ENCODE measurements at places on chromosomes 3 and 15.

DNA sequence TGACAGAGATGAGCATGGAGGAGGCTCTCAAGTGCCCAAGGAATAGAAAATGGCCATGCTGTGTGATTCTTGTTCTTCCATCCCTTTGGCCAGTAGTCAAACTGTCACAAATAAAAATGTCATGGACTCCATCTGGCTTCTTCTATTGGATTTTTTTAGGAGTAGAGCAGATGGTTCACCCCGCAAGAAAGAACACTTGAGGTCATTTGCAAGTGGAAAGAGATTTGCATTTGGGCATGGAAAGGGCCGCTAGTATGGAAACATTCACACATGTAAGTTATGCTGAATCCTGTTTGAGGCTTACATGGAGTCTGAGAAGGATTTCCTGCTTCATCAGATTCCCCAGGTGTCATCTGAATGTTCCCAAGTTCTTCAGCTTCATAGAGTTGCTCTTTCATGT lies 53.1 kb upstream of the CFAP161 start:
- DNase-seq, result no peak

DNA sequence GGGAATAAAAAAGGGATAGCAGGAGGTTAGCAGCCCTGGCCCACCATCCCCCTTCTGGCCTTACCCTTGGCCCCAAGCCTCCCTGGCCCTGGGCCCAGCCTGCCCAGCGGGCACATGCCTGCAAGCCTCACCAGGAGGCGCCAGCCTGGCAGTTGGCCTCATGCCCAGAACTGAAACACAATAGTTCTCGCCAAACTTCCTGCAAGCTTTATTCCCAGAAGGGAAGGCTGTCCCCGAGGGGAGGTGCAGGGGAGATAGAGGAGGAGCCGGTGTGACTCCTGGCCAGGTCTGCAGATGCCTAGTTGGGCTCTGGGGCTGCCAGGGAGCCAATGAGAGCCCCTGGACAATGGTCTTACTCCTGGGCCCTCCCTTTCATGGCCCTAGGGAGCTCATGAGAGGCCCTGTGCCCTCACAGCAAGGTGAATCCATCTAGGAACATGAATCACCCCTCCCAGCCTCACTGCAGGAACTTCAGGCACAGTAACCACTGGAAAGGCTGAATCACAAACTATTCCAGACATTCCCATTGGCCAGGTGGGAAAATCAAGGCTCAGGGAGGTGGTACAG lies 4.0 kb downstream of the CCDC33 start:
- no peak for DNase-seq

DNA sequence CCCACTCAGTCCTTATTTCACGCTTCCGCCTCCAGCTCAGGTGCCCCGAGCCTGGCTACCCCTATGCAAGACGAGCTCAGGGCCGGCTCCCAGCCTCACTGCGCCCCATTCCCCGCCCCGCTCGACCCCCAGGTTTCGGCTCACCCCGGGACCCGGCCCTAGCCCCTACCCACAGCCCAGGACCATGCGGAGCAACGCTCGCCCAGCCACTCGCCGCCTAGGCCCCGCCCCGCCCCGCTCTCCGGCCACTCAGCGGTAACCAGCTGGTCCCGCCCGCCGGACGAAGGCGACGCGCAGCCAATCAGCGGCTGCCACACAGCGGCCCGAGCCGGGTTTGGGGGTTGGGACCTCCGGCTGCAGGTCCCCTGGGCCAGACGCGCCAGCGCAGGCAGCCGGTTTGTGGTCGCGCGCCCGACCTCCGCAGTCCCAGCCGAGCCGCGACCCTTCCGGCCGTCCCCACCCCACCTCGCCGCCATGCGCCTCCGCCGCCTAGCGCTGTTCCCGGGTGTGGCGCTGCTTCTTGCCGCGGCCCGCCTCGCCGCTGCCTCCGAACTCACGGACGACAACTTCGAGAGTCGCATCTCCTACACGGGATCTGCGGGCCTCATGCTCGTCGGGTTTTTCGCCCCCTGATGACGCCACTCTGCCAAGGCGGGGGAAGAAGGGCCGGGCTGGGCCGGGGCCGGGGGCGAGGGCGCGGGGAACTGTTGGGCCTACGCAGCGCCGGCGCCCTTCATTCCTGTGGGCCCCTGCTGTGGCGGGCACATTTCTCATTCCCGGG lies at the start of gene CATSPER2:
Gene CATSPER2, minus strand, starts transcription at position 196 of the 781 bp plus-strand sequence. CDS start 783 bp downstream, outside the sequence.
- no peak for DNase-seq

- DNase-seq, result no peak
Observed at GRCh38 chr3:159861369-159861987, 127.2 kb upstream of the IL12A start.

DNA sequence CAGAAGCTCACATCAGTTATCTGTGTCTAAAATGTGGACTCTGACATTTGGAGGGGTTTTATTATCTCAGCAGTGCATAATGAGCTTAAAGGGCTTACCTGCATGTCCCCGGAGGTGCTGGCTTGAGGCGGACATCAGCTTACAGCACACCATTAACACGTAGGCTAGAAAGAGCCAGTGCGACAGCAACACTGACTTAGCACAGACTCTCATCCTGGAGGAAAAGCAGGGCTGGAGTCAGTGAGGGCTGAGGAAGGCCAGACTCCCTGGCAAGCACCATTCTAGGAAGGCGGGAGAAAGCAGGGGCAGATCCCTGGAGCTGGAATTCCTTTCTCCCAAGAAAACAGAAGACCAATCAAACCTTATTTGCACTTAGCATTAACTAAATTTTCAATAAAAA lies 51.7 kb downstream of the TAFA4 start:
- no peak for DNase-seq

- no peak for DNase-seq
Observed at GRCh38 chr3:25960776-25961175, 170.9 kb downstream of the OXSM start.

DNA sequence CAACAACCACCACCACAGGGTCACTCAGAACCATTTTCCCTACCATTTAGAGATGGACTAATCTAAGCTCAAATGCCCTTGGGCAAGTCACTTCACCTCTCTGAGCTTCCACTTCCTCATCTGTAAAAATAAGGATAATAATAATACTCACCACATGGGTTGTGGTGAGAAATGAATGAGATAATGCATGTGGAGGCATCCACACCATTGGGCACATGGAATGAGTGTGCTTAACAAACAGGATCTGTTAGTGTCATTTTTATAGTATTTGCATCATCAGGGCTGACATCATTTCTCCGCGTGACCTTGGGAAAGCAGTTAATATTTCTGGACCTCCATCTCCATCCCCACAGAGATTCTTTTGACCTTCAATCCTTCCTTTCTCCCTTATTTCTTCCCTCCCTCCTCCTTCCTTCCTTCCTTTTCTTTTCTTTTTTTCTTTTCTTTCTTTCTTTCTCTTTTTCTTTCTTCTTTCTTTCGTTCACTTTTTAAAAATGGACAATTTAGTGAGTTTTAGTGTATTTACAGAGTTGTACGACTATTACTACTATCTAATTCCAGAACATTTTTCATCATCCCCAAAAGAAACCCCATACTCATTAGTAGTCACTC lies 7.7 kb upstream of the RFT1 start:
- DNase-seq, result no peak

- no peak for DNase-seq
Observed at GRCh38 chr3:133037436-133037835, 755 bp upstream of the TMEM108 start.

DNA sequence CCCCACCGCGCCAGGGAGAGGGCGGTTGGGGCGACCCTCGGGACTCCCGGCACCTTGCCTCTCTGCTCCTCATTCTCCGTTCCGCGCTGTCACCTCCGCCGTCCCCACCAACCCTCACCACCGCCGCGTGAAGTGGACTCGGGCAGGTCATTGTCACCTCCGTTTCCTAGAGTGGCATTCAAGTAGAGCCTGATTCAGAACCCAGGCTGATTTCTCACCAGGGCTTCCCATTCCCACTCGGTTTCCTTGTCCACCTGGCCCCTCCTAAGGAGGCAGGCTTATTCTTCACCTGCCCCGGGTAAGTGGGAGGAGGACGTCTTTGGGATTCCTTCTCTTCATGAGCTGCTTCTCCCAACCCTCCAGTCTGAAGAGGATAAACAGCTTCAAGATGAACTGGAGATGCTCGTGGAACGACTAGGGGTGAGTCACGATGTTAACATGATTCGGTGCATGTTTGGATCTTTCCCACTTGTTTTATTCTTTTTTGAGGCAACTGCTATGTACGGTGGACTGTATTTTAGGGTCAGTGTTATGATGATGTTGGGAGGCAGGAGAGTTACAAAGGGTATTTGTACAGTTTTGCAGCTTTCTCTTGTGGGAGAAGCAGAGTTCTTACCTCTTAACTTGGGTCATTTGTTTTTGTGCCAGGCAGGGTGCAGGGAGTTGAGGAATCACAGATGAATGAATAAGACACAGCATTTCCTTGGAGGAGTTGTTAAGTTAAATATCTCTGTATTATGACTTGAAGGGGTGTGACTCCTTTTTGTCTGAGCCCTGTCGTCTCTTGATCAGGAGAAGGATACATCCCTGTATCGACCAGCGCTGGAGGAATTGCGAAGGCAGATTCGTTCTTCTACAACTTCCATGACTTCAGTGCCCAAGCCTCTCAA lies 692 bp downstream of the PSMD2 start:
- no peak for DNase-seq

GRCh38 chr15:35720019-35720418 lies 174.1 kb upstream of the DPH6 start:
- no peak for DNase-seq

- DNase-seq, result no peak
Observed at GRCh38 chr15:80926126-80926525, 63.5 kb downstream of the MESD start.

- peak; percentile 75 for DNase-seq
Observed at GRCh38 chr3:99875929-99876841, 58.5 kb downstream of the CMSS1 start.

DNA sequence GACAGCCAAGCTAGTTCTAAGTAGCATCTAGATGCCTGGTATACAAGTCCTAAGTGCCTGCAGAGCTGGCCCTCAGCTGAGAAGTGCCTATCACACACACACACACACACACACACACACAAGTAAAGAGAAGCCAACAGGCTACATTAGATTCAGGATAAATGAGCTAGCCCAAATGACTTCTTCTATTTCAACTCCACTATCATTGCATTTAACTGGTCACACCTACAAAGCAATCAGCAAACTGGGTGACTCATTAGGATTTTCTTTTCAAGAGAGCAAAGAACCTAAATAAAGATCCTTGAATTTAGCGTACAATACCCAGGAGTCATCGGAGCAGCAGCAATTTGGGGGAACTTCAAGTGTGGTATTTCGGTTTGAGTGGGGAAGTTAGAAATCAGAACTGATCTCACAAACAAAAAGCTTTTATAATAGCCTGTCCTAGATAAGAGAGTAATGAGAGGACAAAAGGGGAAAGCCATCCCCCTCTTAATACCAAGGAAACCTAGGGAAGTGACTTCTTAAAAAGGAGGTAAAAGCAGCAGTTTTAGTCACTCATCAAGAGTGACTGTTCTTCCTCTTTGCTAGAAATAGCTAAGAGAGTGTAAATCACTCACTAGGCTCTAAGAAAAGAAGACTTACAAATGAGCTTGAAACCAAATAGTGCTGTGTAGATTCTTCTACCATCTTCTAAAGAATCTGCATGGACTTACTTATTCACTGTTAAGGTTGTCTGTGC lies 112.7 kb downstream of the TNIK start:
- DNase-seq, result no peak

DNA sequence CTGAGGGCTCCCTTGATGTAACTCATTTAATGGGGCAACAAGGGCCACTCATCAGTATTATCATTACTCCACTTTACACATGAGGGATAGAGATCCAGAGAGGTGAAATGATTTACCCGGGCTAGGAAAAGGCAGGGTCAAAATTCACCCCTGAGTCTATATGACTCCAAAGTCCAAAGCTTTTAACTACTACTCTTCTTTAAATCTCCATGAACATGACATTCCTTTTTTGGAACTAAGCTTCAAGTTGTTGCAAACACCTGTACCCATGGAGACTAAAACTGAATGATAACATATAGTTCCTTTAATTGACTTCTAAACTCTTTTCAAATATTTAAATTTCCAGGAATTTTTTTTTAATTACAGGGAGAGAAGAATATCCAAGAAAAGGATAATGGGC lies 292.9 kb upstream of the GADL1 start:
- no peak for DNase-seq

DNA sequence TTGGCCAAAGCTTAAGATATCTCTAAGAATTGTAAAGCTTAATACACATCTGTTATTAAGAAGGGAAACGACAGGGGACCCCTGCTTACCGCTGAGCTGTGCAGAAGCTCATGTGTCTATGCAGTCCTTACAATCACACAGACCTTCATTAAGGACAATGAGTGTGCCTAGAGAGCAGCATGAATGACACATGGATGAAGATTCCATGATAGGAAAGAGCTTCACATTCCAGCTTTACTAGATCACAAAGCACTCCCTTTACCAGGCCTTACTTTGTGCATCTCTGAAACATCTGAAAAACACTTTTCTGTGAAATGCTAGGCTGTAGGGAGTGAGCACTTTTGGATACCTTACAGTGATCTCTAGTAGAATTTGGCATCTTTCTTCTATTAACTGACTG lies 32.0 kb downstream of the RNF168 start:
- no peak for DNase-seq

DNA sequence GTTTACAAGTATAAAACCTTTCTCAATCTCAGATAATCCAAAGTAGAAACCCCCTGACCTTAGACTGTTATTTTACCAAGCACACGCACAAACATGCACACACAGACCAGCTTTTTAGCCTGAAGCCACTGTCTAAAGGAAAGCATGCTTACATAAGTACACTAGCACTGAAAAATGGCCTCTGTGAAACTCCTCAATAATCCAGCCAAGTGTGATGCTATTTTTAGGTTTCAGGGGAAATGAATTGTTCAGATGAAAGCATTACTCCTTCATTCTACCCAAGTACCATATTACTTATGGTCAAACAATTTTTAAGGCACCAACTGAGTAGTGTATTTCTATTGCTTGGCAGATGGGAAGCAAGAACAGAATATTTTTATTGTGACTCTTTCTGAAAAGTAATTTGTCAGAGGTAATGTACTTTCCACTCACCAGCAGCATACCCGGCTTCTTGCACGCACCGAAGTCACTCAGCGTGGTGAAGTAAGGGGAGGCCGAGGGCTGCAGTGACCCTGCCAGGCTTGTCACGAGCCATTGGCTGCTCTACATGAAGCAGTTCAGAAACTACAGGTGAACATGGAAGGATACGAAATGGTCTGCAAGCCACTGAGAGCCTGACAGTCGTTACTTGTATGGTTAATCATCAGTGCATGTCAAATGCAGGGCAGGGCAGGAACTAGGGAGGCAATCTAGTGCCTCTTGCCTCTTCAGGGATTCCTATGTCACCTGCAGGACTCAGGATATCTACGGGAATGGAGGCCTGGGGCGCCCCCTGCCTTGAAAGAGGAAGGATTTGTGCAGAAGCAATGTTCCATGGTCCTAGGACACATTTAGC lies 106.7 kb downstream of the GABRB3 start:
- DNase-seq, result no peak

GRCh38 chr15:95105229-95105628 lies 873.9 kb downstream of the MCTP2 start:
- DNase-seq, result no peak

GRCh38 chr3:19739504-19739903 lies 194.5 kb downstream of the EFHB start:
- no peak for DNase-seq

GRCh38 chr15:37891766-37892368 lies 42.6 kb upstream of the TMCO5A start:
- DNase-seq, result no peak

Measured in CD4-positive, alpha-beta T cell treated with Interleukin-17A for 4 hours (primary cell).